ENCODE measurements at places on chromosomes 1 and 21.
A peak's percentile ranks its signal among the peaks of the same experiment; 100 is the strongest.

- DNase-seq, result no peak
Observed at GRCh38 chr1:113353580-113353979, 36.7 kb upstream of the MAGI3 start.

GRCh38 chr1:24311234-24311633, 7.9 kb upstream of the GRHL3 start:
- DNase-seq, result no peak

GRCh38 chr1:4755301-4755845, 101.0 kb downstream of the AJAP1 start:
- DNase-seq, result no peak

DNA sequence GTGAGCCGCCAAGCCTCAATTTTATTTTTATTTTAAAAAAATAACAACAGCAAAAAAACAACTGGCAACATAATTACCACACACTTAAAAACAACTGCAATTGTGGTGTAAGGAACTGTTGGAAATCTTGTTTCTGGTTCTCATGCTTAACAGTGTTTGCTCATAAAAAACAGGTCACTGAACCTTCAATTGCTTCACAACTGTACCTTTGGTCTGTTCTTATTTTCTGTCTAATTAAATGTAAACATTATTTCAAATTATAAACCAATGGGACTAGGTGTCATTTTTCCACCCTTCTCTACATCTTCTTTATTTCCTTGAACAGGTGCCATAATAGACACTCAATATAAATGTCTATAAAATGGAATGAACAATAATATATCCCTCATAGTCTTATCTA, 68.4 kb upstream of the CHRM3 start:
- DNase-seq, result no peak

- DNase-seq, result peak; percentile 3
Observed at GRCh38 chr21:44711327-44712202, at the start of gene TSPEAR. Gene TSPEAR, minus strand, starts transcription at chr21:44711572. Its CDS starts 58 bp downstream, at chr21:44711514.

GRCh38 chr21:43353282-43354025, 73.5 kb downstream of the SIK1 start:
- no peak for DNase-seq

DNA sequence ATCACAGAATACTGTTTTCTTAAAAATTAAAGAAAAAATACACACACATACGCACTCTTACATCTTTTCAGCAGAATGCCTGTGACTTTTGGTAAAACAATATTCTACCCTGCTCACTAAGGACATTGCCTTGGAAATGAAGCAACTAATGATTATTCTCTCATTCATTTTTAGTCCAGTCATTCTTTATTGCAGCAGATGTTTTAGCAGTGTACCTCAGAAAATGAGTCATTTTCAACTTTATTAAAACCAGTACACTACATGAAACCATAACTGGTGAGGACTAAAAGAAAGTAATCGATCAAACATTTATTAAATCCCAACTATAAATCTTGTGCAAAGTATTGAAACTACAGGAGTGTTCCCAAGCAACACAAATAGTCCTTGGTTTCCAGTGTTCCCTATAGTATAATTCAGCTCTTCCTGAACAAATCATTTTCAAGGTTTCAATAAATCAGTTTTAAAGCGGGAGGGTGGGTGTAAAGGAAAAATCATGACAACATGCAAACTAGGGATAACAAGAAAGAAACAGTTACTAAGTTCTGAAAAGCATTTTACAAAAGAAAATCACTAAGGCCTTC, 114.2 kb downstream of the ADGRL4 start:
- DNase-seq, result no peak

All from NCI-H2081 treated with DMSO at 0.1 percent for 48 hours (cell line).